ENCODE measurements at places on chromosomes 2 and 18. TPM values are rescaled to one million over a fixed set of nuclear protein-coding genes. Genes with fewer than 3 reads are reported as not detected.

- no peak for DNase-seq
Measured at GRCh38 chr2:207836521-207837133, 66.9 kb upstream of the FZD5 start.

- no peak for DNase-seq
Measured at GRCh38 chr2:176122683-176123410, at the start of gene HOXD9. Gene HOXD9 (plus strand): TSS chr2:176122719. CDS start chr2:176122769, 50 bp downstream.

- no peak for DNase-seq
Measured at GRCh38 chr2:57878171-57878865, 168.3 kb upstream of the VRK2 start.

GRCh38 chr18:46624127-46624526 is 32.9 kb downstream of the LOXHD1 start:
- no peak for DNase-seq

DNA sequence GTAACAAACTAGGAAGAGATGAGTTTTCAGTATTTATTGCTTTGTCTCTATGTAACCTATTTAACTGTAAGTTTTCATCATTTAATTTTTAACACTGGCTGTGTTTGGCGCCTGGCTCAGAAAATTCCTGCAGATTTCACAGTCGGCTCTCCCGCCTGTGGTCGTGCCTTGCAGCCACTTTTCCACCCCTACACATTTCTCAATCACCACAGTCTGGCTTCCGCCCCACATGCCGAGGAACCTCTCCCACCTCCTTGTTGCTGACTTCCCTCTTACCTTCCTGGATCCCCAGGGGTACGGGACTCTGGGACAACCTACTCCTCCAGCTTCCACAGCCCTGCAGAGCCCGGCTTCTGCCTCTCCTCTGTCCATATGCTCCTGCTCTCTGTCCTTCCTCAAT is 41.6 kb upstream of the MGAT4A start:
- DNase-seq, result no peak

DNA sequence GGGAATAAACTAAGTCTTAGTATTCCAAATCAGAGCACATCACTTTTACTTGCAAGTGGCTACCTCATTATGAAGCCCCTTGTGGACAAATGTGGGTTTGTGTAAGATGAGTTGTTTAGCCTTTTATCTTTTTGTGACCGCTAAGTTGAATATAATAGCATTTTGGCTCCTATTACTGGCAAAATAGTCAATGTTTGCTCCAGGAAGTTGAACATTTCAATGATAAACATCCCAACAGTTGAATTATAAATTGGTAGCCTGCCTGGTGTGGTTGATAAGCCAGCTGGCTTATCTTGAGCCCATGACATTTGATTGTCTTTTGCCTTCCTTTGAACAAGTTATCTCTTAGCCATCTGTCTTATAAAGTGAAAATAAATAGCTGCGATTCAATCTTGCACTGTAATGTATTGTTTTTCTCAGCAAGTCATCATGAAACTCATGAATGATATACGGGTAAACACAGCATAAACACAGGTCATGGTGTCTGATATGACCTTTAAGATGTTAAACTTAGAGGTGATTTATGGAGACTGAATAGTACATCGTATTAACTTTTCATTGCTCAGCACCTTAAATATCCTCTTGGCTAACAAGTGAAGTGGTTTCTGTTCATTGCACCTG is 338.4 kb downstream of the SOCS6 start:
- no peak for DNase-seq

DNA sequence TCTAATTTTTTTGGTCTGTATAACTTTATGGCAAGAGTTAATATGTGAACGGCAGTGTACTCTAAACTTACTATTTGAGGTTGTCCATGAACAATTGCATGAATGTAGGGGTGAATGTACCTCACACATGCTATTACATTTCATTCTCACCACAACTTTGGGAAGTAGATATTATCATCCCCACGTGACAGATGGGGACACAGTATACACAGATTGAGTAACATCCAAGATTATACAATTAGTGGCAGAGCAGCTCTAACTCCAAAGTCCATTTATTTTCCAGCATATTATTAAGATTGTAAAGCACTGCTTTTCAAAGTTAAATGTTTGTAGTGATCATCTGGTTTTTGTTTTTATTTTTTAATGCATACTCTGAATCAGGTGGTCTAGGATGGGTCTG is 622.1 kb upstream of the ZEB2 start:
- DNase-seq, result no peak

GRCh38 chr2:13682540-13683272 is 949.8 kb upstream of the LRATD1 start:
- no peak for DNase-seq

DNA sequence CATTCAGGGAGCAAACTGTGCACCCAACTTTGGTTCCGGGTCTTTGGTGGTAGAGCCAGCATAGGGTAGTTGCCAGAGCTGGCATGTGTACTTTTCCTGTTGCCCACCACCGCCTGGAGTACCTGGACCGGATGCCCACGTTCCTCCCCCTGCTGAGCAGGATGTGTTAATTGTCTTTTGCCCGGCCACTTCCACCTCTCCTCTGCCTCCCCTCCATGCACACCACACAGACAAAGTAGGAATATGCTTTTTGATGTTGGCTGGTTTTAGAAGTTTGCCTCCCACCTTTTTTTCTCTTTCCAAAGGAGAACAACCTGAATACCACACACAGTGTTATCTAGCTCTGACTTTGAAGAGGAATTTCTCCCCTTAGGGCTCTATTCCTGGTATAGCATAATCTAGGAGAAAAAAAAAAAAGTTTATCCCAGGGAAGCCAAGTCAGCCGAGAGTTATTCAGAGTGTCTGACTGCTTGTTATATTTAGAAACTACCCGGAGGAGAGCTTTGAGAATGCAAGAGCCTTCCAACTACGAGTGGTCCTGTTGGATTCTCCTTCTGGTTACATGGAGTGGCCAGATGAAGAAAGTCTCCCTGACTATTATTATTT is 111.9 kb downstream of the SETBP1 start:
- peak; percentile 28 for DNase-seq

DNA sequence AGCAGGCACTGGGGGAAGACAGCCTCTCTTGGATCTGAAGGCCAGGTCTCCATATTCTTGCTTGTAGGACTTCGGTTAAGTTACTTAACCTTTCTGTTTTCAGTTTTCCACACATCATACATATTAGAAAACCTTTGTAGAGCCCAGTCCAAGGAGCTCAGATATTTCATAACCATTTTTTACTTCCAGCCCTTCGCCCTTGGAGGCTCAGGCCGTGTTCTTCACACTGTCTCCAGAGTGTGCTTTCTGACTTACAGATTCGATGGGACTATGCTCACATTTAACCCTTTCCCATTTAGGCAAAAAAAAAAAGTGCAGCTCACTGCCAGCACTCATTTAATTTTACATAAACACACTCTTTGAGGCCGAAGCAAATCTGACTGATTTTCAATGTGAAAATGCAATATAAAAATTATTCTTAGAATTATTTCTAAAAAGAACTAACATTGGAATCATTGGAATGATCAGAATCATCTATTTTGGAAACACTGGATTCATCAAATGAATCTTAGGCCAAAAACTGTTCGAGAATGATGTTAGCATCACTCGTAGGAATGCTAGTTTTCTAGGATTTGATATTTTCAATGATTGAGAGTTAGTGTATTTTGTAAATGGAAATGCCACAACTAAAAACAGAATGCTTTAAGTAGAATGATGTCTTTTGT is 55.0 kb downstream of the MTHFD2 start:
- DNase-seq, result no peak

Gene ABCG8
- total RNA-seq, result not detected

DNA sequence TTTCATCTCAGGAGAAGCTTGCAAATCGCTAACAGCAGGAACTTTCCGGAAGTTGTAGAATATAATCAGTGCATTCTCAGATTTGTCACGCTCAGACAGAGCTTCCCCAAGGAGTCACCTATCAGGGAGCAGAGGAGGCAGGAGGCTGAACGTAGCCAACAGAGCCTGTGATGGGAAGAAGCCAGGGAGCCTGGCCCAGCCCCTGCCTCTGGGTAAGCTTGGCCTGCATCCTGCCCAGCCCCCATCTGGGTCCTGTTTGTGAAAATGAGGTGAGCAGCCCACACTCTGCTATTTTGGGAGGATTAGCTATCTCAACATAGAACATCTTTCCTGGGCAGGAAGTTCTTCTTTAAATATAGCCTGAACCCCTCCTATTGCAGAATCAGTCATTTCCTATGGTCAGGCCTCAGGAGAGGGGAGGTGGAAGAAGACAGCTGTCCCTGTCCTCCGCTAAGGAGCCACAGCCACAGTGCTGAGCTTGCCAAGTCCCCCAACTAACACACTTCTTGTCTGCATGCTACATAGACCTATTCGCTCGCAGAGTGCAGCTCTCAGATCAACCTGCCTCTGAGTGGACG is 19.2 kb upstream of the PKDCC start:
- no peak for DNase-seq

DNA sequence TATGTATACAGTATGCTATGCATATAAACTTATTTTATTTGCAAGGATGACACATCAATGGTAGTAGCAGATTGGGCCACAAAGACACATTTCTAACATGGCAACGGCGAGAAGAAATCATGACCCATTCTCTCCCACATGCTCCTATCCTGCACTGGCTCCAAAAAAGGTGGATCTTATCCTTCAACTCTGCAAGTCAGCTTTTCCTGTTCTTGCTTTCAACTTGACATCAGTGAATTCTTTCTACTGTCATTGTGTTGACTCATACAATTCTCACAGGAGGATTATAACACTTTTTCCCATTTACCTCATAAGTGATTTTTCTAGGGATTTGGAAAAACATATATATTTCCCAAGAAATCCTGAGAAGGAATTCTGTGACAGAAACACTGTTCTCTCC is 53.1 kb downstream of the ACVR1 start:
- no peak for DNase-seq

- peak; percentile 7 for DNase-seq
Measured at GRCh38 chr18:63374540-63374939, 7.5 kb upstream of the KDSR start.

GRCh38 chr2:106020032-106020431 is 174.1 kb downstream of the UXS1 start:
- no peak for DNase-seq

DNA sequence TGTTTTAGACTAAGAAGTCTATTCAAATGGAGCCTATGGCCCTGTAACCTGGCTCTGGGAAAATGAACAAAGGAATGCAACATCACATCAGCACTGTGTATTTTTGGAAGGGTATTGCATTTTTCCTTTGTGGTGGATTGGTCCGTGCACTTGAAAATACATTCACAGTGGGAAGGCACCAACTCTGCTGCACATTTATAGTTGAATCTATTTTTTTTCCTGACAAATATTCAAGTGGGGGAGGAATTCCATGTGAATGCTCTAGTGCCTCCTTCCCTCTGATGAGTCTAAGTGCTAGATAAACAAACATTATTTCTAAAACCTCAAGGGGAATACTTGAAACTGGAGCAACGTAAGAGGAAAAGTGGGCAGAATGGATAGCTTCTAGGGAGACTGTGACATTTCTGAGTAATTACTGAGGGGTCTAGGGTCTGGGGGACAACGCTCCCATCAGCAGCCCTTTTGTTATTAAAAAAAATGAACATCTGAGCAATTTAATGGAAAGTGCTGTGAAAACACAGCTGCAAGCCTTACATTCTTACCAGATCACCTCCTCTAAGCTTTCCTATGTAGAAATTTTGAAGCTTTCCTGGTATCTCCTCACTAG is 208.2 kb downstream of the SLC8A1 start:
- peak; percentile 72 for DNase-seq

- no peak for DNase-seq
Measured at GRCh38 chr18:56407646-56408180, 230.7 kb downstream of the TXNL1 start.

- no peak for DNase-seq
Measured at GRCh38 chr2:46488389-46488788, 9.0 kb downstream of the TMEM247 start.

DNA sequence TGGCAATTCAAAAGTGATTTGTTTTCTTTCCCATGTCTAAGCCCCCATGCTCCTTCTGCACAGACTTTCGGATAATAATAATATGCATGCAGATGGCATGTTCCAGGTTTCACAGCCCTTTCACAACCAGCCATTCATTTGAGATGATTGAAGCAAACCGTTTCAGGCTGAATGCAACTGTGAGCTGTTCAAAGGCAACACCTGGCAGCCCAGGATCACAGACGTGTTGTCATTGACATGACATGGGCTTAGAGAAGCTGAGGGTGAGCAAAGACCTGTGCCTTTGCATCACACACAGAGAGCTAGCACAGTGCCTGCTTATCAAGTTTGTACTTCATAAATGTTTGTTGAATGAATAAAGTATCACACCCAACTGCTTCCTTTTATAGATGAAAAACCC is 12.4 kb upstream of the ERMN start:
- no peak for DNase-seq

GRCh38 chr2:71528749-71529148 is 75.4 kb downstream of the DYSF start:
- DNase-seq, result no peak
